ENCODE measurements at places on chromosomes 3 and 15.

DNA sequence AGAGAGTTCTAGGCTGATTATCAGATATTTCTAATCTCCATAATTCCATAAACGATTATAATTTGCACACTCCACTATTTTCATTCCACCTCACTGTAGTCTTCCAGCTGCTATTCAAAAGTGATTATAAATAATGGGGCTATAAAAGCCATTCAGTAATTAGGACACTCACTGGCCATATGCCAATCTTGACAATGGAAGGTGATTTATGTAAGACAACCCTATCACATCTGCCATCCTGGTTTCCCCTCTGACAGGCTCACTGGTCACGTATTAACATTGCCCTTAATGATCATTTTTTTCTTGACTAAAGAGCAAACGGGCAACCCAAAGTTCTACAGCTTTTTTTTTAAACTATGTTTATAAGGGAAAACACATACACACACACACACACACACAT, 402.4 kb downstream of the MAGI1 start:
- no peak for DNase-seq

- DNase-seq = no peak
Observed at GRCh38 chr3:73447111-73447510, 177.6 kb downstream of the PDZRN3 start.

DNA sequence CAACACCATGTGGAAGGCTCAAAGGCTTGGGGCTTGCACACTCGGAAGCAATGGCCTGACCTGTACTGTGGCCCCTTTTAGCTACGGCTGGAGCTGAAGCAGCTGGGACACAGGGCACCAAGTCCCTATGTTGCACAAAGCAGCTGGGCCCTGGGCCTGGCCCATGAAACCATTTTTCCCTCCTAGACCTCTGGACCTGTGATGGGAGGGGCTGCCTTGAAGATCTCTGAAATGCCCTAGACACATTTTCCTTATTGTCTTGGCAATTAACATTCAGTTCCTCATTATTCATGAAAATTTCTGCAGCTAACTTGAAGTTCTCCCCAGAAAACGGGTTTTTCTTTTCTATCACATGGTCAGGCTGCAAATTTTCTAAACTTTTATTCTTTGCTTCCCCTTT, 85.6 kb upstream of the ALDH1A3 start:
- no peak for DNase-seq

DNA sequence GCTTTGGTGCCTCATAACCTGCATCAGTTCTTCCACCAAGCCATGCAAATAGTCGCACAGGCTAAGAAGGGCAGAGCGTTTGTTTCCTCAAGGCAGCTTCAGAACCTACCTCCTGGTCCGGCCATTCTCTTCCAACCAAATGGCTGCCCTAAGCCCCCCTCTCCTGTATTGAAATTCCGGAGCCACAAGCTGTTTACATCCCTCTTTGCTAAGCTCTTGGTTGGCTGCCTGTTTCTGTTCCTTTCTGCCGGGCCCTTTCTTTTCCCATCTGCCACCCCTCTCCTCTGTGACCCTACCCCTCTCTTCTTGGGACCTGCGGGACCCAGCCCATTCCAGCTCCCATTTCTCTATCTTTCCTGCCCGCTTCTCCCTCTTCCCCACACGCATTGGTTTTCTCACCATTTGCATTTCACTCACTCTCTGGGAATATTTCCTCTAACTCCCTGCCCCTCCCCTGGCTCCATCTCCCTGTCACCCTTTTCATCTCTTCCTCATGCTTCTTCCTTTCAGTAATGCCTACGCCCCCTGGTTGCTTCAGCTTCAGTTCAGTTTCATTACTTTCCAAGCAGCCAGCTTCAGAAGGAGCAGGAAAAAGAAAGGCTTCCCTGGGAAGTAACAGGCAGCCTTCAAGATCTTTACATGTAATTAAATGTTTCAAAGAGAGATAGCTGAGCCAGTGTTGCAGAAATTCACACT, 113.5 kb downstream of the RAB11A start:
- DNase-seq = no peak

DNA sequence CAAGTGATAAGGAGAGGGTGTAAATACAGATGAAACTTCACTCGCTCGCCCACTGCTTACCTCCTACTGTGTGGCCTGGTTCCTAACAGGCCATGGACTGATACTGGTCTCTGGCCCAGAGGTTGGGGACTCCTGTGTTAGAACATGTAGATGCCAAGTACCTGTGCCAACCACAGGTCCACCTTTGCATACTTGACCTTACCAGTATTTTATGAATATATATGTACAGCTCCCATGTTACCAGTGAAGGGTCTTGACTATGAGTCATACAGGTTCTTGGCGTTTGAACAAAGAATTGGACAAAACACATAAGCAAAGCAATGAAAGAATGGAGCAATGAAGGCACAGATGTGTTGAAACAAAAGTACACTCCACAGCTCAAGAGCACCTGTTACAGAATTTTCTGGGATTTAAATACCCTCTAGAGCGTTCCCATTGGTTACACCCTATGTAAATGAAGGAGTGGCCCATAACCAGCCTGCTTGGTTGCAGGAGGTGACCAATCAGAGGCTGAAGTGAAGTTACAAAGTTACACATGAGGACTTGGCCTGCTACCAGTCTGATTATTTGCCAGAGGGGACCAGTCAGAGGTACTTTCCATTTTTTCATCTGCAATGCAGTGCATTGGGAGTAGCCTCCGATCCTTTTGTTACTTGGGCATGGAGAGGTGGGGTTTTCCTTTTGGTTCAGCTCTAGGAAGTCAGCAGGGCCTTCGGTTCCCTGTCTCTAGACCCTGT, 1.7 kb upstream of the GFM1 start:
- DNase-seq = no peak

DNA sequence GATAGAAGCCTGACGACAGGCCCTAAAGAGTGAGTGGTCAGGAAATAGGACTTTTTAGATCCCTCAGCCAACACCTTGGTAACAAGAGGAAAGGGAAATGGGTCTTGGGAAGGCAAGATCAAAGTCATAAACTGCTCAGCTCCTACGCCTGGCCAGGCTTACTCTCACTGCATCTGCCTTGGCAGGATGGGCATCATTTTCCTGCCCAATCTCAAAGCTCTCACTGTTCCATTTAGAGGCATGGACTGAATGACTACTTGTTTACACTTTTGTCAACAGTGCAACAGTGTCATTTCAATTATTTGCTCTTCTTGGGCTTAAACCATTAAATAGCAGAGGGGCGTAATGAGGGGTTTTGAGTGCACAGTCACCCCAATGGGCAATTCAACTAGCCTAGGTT, 808.7 kb downstream of the GRM7 start:
- no peak for DNase-seq

DNA sequence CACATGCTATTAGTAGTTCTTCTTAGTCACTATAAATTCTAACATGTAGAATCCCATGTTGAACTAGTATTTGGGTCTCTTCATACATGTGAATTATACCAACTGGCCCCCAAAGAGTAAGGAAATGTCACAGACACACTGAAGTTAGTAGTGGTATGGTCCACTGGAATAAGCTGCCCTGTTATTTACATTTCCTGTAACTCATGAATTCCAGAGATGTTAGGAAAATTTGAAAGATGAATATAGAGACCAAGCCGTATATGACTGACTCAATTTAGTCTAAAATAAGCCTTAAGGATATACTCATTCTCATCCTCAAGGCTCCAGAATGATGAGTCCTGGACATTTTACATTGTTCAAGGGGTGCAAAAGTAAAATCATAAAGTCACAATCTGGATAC, 81.2 kb downstream of the FBXL22 start:
- DNase-seq = no peak

DNA sequence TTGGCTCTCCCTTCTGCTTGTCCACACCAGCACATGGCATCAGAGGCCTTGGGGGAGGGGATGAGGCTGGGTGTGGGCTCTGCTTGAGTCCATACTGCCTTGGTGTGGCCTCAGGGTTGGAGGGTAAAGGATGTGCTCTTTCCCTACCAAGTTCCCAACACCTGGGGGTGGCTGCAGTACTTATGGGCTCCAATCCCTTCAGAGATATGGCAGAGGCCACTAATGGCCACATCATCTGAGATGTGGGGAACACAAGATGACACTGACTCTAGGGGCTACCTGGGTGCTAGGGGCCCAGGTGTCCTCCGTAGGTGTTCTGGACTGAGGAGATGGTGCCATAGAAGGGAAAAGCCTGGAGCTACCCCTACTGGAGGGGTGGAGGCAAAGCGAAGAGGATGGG, 6.9 kb downstream of the CXCR6 start:
- DNase-seq = no peak

DNA sequence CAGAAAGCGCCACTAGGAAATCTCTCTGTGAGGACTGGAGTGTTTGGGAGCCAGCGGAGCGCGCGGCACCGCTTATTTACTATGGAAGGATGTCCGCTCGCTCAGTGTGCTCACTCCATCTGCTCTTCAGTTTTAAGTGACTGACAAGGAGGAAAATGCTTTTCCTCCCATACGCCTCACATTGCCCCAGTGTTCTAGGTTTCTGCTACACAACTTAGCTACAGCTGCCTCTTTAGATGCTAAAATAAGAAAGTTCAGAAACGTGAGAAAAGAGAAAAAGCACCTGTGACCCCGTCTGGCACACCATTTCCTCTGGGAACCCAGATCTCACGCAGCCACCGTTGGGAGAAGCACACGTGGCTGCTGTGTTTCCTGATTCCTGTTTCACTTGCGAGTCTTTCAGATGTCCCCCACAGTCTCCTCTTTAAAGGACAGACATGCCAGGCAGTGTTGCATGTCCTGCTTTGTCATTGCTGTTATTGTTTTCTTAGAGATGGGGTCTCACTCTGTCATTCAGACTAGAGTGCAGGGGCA, 11.7 kb upstream of the MUSTN1 start:
- DNase-seq = no peak

DNA sequence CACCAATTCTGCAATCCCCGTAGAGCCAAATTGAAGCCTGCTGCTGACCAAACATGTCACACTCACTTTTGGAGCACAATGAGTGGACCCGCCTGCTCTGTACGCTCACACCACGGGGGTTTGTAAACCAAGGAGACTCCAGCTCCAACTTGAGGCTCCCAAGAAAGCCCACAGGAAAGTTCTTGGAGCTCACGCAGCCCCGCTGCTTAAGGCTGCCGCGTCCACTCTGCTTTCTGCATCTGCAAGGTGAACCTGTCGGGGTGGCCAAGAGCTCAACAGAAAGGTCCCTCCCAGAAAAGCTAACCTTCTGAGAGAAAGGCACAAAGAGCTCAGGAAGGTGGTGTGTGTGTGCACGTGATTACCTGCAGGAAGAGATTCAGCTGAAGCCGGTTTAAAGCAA, 94.9 kb downstream of the PCSK6 start:
- no peak for DNase-seq

GRCh38 chr3:196260784-196261183, 26.7 kb downstream of the PCYT1A start:
- DNase-seq = no peak

GRCh38 chr15:35289024-35289617, 204.0 kb upstream of the NANOGP8 start:
- no peak for DNase-seq

GRCh38 chr3:171503817-171504216, 43.6 kb upstream of the TNIK start:
- no peak for DNase-seq

GRCh38 chr3:58672451-58672850, 5.9 kb upstream of the FAM3D start:
- peak; percentile 36 for DNase-seq

DNA sequence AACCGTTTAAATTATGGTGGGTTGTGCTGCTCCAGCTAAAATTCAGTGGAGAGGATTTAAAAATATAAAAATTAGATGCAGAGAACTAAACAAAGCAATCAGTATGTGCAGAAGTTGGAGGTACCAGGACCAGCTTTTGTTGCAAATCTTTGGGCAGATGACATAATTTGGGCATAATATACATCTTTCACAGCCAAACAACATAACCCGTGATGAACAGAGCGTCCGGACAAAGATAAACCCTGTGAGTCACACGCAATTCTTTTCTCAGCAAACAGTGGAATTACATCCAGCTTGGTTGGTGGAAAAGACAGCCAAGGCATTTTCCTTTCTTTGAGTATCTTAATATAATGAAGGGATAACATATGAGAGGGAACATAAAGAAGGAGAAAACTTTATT, 419.4 kb upstream of the ADAMTS9 start:
- DNase-seq = no peak

- no peak for DNase-seq
Observed at GRCh38 chr3:24363242-24363641, 131.4 kb downstream of the THRB start.

- DNase-seq = no peak
Observed at GRCh38 chr3:196941729-196942225, 551 bp downstream of the NCBP2 start.

- DNase-seq = no peak
Observed at GRCh38 chr3:76096836-76097588, 311.7 kb upstream of the ZNF717 start.

- DNase-seq = no peak
Observed at GRCh38 chr3:183487896-183488295, 59.5 kb upstream of the MCF2L2 start.

DNA sequence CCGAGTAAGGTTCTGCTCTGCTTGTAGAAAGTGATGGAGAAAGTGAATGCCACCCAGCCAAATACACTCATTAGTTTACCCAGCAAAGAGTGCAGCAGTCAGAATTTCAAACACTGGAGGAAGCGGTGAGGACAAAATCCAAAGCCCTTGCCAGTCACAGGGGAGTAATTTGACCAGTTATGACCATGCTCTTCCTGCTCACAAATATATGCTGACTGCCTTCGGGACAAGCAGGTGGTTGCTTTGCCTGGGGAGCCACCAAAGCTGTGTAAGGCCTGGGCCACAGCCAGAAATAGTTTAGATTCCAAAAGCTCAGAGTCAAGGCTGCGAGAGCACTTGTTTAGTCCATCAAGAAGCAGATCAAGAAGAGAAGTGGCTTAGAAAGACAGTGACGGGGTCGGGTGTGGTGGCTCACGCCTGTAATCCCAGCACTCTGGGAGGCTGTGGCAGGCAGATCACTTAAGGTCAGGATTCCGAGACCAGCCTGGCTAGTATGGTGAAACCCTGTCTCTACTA, 51.0 kb upstream of the ATP13A3 start:
- no peak for DNase-seq

- no peak for DNase-seq
Observed at GRCh38 chr3:37902674-37903073, 41.0 kb downstream of the CTDSPL start.

GRCh38 chr15:78004222-78004727, 73.2 kb downstream of the TBC1D2B start:
- DNase-seq = no peak

GRCh38 chr3:105829871-105830622, 38.8 kb downstream of the CBLB start:
- no peak for DNase-seq
